ENCODE measurements at places on chromosomes 13 and 19.

GRCh38 chr13:53074114-53074513 lies 45.5 kb downstream of the OLFM4 start:
- DNase-seq: no peak

GRCh38 chr19:16233081-16233776 lies 35.5 kb downstream of the AP1M1 start:
- DNase-seq: no peak

- DNase-seq: no peak
Measured at GRCh38 chr13:33904431-33904830, 86.5 kb downstream of the RFC3 start.

- no peak for DNase-seq
Measured at GRCh38 chr13:52097197-52097596, 31.7 kb downstream of the NEK5 start.

Measured in frontal cortex (tissue), 4 donors.